Activated naive CD8-positive, alpha-beta T cell treated with anti-CD3 and anti-CD28 coated beads, Interleukin-2, amount 50 U/mL, for 16 hours (primary cell): ENCODE measurements at places on chromosomes 6 and 20.

DNA sequence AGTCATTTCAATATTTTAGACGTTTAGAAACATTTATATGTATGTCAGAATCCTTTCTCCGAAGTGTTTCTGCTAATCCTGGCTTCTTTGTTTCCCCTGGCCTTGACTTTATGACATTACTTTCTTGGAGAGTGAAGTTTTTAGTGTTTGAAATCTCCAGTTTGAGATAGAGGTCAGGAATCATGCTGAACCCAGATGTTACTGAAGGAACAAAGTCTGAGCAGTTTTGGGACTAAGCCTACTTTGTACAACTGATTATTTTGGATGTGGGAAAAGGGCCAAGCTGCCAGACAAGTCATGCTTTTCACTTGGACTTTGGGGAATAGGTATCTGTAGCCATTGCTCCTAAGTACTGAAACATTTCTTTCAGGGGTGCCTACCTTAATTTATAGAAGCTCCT, 2.3 kb downstream of the RNF144B start:
- no peak for DNase-seq

DNA sequence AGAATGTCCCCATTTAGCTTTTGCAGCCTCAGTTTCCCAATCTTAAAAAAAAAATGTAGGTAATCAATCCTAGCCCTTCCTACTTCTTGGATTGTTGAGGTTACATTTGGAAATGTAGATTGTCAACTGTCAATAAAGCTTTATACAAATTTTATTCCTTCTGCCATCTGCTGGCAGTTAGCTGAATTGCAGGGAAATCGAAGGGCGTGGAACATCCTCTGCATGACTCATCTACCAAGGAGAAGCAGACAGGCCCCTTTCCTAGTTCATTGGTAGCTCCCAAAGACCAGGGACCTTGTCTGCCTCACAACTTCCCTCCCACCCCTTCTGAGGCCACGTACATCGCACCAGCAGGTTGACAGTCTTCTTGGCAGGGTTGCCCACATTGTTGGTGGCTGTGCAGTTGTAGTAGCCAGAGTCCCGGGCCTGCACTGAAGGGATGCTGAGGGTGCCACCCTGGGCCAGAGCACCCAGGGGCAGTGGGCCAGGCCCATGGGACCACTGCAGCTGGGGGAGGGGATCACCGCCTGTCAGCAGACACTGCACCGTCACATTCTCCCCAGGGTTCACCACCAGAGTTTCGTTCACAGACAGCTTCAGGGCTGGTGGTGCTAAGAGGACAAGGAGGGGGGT, 43.6 kb downstream of the MDGA1 start:
- no peak for DNase-seq

- no peak for DNase-seq
Measured at GRCh38 chr6:167559675-167560479, 235.0 kb downstream of the TTLL2 start.

DNA sequence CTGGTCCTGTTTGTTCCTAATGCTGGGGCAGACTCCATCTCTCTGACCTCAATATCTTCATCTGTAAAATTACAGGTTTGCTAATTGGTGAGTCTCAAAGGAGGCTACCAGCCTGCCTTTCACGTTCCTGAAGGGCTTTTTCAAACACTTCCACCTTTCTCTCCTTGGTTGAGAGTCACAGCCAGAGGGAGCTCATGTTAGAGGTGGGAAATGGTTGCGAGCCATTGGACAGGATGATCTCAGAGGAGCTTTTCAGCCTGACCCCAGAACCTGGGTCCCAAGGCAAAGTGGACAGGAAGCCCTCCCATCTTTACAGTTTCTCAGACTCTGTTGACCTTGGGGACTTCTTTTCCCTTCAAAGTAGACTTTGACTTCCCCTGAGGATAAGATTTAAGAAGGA, 37.6 kb downstream of the NDUFAF5 start:
- DNase-seq, result no peak

DNA sequence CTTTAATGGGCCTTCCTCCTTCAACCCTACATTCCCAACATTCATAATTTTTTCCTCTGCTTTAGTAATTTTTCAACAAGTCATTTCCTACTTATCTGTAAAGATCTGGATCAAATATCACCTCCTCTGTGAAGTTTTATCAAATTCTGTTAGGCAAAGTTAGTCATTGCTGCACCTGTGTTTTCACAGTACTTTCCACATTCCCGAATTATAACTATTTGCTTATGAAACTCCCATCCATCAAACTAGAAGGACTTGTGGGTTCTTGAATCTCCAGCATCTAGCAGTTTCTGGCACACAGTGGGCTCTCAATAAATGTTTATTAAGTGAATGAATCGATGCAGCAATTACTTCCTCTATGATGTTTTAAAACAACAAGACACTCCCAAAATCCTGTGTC, 257.6 kb downstream of the HDGFL1 start:
- no peak for DNase-seq

DNA sequence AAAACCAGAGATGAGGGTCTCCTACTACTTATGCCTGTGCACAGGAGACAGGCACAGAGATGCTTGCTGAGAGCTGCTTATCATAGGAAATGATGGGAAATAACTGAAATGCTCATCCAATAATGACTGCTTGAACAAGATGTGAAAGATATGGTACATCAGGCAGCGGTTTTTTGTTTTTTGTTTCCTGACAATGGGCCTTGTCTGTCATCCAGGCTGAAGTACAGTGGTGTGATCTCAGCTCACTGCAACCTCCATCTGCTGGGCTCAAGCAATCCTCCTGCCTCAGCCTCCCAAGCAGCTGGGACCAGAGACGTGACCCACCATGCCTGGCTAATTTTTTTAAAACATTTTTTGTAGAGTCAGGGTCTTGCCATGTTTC, 1.2 kb upstream of the RIPOR3 start:
- DNase-seq, result no peak

DNA sequence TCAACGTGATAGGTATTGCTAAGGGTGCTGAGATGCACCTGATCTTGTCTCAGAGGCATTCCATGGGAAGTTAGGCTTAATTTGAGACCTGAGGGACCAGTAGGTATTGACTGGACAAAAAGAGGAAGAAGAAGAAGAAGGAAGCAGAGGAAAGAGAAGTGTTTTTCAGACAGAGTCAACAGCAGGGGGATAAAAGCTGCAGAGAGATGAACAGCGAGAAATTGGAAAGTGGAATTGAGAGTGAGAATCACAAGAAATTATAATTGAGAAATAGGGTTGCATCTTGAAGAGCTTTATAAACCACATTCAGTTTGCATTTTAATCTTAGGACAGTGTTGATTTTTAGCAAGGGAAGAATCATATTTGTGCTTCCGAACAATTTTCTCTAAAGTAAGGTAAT, 254.0 kb downstream of the CD83 start:
- DNase-seq, result no peak

DNA sequence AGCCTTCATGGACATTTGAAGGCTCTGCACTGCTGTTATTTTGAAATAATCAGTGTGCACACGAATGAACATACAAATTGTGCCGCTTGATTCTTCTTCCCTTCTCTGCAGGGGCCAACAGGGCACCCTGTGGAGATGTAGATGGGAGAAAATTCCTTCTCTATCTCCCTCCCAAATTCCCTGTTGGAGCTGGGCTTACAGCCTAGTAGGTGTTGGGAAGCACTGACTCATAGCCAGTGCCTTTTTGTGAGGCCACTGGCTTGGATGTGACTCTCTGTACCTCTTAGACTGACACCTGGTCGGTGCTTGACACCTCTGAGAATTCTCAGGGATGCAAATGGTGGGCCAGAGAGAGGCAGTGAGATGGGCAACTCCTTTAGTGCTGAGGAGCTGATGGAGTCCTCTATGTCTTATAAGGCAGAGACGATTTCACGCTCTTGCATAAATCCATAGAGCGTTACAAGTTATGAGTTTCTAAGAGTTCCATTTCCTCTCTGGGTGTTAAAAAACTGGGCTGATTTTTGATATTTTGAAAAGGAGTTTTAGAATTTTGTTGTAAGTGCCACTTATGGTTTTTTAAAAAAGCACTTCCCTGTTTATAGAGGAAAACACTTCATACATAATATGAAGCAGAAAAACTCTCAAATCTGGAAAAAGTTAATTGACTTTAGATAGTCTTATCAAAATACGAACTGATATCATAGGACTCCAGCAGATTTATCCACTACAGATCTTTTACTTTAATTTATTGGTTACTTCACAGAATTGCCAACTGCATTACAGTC, 89.8 kb upstream of the MAP3K7 start:
- DNase-seq, result no peak

- DNase-seq, result no peak
Measured at GRCh38 chr6:85185977-85186376, 263.9 kb upstream of the NT5E start.

DNA sequence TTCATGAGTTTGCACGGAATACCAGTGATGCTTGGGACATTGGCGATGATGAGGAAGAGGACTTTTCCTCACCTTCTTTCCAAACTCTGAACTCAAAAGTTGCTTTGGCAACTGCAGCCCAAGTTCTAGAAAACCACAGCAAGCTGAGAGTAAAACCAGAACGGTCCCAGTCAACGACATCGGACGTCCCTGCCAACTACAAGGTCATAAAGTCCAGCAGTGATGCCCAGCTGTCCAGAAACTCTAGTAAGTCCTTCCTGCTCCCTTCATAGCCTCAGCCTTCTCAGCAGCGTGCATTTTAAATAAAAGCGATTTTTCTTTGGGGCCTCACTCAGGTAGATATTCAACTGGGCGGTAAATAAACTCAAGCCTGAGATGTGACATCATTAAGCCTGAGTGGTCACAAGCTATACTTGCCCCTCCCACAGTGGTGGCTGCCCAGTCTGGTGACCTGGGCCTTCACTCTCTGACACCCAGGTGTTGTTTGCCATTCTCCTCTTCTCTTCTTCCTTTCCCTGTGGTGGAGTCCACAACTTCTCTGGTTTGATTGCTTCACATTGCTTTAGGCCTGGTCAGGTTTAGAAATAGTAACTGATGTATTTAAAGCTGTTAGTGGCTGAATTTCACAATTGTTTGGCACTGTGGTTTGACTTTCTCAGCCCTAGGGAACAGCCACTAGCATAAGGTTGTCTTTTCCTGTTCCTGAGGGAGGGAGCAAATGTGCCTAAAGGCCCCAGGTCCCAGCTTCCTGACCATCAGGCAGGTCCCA, 21.6 kb upstream of the TMEM217 start:
- DNase-seq, result no peak

- no peak for DNase-seq
Measured at GRCh38 chr6:139533573-139534471, 159.4 kb upstream of the CITED2 start.

DNA sequence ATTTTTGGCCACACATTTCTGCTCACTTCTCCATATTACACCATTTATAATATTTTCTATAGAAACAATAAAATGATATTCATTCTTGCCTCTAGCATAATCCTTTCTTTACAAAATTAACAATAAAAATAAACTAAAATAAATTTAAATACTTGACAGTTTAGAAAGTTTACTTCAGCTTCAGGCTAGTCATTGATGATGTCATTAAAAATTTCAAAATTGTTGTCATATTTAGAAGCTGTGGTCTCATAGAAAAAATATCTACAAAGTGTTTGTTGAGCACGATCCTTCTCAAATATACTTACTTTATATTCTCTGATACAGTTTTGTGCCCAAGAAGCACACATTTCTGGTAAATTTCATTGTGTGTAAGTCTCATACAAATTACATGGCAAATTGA, 717.4 kb upstream of the CITED2 start:
- no peak for DNase-seq
